ENCODE measurements at places on chromosomes 7 and 10.

- no peak for DNase-seq
These were observed 148.4 kb downstream of the TCERG1L start for GRCh38 chr10:131162866-131163843.

DNA sequence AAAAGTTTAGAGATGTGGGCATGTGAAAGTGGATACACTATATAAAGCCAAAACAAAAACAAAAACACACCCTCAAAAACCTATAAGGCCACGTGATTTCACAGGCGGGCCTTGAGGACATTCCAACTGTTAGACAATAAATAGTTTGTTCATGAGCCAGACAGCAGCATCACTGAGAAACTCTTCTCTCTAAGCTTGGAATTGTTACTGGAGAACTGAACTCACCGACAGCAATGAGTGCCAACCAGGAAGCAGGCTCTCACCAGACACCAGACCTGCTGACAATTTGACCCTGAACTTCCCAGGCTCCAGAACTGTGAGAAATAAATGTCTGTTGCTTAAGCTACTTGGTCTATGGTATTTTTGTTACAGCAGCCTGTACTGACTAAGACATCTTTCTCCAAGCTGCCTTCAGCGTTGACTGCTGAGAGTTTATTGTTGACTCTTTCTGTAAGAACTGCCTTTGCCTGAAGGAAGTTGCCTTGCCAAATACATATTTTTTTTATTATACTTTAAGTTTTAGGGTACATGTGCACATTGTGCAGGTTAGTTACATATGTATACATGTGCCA lies 107.5 kb downstream of the EPDR1 start:
- no peak for DNase-seq

DNA sequence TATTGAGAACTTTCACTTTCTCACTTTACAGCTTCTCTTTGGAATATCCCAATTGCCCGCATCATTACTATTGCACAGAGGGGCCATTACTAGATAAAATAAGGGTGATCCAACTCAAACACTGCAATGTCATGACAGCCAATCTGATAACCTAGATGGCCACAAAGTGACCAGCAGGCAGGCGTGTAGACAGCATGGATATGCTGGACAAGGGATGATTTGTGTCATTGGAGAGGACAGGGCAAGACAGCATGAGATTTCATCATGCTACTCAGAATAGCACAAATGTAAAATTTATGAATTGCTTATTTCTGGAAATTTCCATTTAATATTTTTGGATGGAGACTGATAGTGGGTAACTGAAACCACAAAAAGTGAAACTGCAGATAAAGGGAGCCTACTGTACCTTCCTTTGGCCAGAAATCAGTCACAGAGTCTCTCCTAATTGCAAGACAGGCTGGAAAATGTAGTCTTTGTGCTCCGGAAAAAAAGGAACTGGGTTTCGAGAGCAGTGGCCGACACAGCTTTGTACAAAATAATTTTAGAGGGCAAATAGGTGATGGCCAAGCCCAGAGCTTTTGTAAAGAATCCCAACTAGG lies 6.1 kb upstream of the GSDME start:
- DNase-seq: no peak

- DNase-seq: no peak
These were observed 219.9 kb downstream of the FGFR2 start for GRCh38 chr10:121378251-121378801.

DNA sequence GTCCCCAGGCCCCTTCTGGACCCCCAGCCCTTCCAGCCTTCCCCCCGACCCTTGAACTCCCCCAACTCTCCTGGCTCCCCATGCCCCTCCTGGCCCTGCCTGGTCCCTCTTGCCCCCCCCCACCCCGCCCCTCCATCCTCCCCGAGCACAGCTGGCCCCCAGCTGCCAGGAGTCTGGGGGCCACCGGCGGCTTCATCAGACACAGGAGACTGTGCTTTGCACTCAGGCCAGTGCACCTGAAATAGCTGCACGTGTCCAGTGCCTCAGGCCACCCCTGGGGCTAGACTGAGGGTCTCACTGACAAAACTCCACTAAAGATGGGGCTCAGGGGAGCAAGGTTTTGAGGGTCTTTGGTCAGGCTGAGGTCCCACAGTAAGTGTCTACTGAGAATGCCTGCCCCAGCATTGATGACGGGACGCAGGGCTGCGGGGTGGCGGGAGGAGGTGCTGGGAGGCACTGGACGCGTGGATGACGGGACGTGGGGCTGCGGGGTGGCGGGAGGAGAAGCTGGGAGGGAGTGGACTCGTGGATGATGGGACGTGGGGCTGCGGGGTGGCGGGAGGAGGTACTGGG lies 6.5 kb downstream of the FOXL3 start:
- no peak for DNase-seq

- no peak for DNase-seq
These were observed 382.2 kb upstream of the NRP1 start for GRCh38 chr10:33716501-33717267.

DNA sequence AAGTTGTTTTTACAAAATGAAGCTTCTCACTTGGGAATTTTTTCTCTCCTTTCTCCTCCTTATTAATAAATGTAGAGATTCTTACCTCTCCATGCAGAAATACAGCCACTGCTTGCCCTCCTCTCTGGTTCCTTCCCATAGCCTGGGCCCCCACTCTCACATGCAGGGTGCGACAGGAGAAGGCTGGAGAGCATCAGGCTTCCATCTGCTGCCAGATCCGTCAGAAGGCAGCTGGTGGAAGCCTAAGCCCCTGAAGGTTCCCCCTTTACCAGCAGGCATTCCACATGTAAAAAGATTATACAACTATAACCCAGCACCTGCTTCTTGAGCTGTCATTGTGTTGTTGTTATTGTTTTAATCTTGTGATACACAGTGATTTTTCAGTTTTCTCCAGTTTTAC lies 314.2 kb downstream of the LHFPL3 start:
- DNase-seq: no peak

DNA sequence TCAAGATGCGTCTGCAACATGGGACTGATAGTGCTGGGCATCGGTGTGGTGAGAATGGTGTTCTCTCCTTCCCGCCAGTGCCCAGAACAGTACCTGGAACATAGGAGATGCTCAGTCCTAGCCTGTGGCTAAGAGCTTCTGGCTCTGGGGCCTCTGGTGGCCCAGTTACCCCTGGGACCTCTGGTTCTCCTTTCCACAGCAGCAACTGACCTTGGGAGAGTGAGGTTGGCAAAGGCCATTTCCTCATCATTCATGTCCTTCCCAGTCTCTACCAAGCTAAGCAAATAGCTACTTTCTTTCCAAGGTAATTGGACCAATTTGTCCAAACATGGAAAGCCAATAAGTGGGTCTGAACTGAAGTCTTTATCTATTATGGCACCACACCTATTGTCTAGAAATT lies 11.6 kb upstream of the GOLGA7B start:
- no peak for DNase-seq

DNA sequence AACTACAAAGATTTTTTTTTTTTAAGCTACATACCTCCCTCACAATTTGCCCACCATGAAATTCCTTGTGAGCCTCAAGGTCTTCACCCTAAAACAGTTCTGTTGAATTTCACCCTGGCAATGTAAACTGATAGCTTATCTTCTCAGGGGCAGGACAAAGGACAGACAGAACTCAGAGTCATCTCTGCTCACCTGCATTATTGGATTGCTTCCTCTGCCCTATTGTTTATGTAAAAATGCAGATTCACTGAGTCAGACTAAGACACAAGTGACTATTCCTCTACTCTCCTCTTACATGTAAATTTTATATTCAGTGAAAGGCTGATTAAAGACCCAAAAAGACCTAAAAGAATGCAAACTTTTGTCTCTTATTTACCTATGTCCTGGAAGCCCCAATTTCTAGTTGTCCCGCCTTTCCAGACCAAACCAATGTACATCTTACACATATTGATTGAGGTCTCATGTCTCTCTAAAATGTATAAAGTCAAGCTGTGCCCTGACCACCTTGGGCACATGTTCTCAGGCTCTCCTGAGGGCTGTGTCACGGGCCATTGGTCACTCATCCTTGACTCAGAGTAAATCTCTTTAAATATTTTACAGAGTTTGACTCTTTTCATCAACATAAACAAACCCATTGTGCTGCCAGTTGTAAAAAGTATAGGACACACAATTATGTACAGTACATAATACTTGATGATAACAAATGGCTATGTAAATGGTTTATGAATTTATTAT lies 440.2 kb downstream of the HTR7 start:
- DNase-seq: no peak

DNA sequence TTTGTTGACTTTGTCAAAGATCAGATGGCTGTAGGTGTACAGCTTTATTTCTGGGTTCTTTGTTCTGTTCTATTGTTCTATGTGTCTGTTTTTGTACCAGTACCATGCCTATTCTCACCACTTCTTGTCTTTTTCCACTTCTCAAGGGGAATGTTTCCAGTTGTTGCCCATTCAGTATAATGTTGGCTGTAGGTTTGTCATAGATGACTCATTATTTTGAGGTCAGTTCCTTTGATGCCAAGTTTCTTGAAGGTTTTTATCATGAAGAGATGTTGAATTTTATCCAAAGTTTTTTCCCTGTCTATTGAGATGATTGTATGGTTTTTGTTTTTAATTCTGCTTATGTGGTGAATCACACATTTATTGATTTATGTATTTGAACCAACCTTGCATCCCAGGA lies 216.7 kb upstream of the RNF32 start:
- no peak for DNase-seq

- no peak for DNase-seq
These were observed 13.5 kb upstream of the FZD1 start for GRCh38 chr7:91250706-91251105.

- DNase-seq: no peak
These were observed 713.9 kb downstream of the GATA3 start for GRCh38 chr10:8768341-8768740.
